AG10803 (cell line): ENCODE measurements at places on chromosomes 1 and 21.

GRCh38 chr1:47325528-47325927 is 8.1 kb upstream of the CMPK1 start:
- DNase-seq: no peak

GRCh38 chr1:8182034-8182761 is 135.7 kb upstream of the SLC45A1 start:
- peak; percentile 26 for DNase-seq

DNA sequence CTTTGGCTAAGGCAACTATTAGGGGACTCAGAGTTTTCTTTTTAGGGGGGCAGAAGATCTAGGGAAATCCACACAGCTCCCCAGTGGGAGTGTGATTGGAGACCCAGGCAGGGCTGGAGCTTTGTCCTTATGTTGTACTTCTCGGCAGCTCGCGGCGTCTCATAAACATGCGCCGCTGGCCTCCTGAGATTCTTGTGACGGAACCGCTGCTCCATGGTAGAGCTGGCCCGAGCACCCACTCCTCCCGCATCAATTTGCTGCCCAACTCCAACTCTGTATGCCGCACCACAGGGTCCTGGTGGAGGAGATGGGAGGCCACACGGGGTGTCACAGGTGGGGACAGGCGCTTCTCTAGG is 143.9 kb downstream of the GALNT2 start:
- no peak for DNase-seq

- DNase-seq: no peak
Measured at GRCh38 chr21:37264808-37265207, 2.3 kb downstream of the VPS26C start.

- no peak for DNase-seq
Measured at GRCh38 chr1:71465093-71465492, 384.3 kb upstream of the ZRANB2 start.

GRCh38 chr21:31991356-31992331 is 118.8 kb downstream of the HUNK start:
- no peak for DNase-seq

- peak; percentile 27 for DNase-seq
Measured at GRCh38 chr1:50978852-50979781, 9.1 kb downstream of the CDKN2C start.

GRCh38 chr1:110798691-110799256 is 74.2 kb upstream of the CD53 start:
- DNase-seq: no peak

DNA sequence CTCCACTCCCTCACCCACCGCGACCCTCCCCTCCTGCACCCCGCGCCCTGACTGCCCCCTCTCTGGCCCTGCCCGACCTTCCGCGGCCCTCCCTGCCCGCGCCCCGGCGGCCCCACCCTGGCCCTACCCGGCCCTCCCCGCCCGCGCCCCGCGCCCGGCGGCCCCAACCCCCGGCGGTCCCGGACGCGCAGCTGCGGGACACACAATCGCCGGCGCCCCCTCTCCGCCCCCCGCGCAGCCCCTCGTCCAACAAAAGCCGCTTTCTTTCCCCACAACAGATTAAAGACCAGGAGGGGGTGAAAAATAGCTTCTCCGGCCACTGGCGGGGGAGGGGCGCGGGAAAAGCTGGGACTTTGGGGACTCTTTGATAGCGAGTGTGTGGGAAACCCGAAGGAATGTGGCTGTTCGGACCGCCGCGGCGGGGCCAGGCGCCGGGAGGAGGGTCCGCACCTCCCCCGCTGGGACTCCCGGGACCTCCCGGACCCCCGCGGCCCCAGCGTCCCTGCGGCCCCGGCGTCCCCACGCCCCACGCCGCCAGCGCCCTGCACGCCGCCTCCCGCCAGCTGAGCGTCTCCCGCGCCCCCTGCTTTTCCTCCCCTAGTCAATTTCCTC is 8.8 kb upstream of the ID3 start:
- no peak for DNase-seq

DNA sequence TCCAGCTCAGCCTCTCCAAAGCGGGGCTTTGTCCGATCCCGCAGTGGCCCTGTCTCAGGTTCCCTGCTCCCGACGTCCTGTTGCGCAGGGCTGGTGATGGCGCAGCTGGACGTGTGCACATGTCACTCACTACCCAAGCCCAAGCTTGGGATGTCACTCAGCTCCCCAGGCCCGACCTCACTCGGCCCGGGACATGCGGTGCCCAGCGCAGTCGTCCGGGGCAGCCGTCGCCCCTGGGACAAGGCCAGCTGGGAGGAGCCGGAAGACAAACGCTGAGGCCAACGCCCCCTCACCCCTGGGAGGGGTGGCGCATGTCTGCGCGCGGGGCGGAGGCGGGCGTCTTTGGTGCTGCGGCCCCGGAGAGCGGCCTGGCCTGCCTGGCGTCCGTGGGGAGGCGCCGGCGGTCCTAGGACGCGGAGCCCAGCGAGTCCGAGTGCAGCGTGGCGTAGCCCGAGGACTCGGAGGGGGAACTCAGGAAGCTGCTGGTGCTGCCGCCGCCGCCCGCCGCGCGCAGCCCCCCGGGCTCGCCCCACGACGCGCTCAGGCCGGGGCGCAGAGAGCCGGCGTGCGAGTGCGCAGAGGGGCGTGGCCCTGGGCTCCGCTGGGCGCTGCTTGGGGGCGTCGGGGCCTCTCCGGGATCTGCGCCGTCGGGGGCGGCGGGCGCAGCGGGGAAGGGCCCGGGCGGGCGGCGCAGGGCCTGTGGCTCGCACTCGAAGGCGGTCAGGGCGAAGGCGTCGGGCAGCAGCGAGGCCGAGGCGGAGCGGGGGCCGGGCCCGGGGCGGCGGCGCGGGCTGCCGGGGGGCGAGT is 5.2 kb downstream of the HES3 start:
- DNase-seq: peak; percentile 40

DNA sequence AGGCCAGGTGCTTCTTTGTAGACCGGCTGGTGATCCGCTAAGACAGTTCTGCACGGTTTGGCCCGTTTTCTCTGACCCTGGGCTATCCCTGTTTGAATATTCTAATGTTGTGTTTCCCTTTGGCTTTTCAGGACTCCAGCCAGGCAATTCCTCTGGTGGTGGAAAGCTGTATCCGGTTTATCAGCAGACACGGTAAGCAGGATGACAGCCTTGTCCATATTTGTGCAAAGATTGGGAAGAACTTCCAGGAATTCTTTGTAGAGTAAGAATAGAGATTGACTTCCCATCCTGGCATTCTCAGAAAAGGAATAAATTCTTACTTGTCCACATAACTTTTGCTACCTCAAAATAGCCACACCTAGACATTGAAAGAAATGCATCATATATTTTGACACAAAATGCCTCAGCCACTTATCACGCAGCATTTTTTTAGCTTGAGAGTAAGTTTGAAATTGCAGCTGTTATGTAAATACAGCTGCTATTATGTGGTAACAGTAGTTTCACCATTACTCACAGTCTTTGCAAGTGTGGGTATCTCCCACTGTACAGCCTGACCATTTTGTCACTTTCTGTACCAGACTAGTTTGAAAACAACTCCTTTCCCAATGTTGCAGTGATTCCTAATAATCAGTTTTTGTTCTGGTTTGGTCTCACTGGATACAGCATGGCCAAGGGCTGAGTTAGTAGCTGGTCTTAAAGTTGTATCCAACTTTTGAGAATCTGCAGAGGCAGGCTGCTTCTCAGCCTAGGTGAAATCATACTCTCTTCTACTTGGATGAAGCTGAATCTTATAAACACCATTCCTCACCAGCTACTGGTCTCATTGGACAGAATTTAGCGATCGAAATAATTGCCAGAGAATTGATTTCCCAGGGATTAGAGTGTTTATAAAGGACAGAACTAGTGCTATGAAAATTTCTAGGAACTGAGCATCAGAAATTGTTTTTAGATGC is 40.0 kb upstream of the IKBKE start:
- DNase-seq: peak; percentile 85

GRCh38 chr21:38631676-38632075 is 133.4 kb upstream of the ERG start:
- DNase-seq: no peak

DNA sequence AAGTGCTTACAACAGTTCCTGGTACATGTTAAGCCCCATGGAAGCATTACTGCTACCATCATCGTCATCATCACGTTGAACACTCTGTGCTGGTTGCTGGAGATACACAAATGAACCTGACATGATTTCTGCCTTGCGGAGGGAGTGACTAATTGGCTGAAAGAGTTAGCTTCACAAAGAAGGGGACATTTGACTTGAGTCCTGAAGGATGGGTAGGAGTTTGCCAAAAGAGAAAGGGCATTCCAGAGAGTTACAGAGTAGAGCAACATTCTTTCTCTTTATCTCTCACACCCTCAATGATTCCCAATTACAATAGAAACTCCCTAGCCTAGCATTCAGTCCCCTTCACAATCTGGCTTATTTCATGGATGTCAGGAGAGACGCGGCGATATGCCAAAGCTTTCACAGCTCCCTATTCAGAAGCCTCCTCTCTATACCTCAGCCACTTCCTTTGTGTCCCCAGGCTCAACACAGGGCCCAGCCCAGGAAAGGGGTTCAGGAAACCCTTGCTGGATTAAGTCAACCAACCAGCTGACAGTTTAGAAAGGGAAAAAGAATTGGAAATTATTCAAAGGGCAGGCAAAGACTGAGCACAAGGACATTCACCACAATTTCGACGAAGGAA is 38.0 kb downstream of the SLC1A7 start:
- DNase-seq: no peak

- DNase-seq: no peak
Measured at GRCh38 chr1:101595881-101596374, 359.1 kb downstream of the S1PR1 start.

- DNase-seq: peak; percentile 94
Measured at GRCh38 chr1:173393659-173394000, 83.5 kb upstream of the PRDX6 start.

DNA sequence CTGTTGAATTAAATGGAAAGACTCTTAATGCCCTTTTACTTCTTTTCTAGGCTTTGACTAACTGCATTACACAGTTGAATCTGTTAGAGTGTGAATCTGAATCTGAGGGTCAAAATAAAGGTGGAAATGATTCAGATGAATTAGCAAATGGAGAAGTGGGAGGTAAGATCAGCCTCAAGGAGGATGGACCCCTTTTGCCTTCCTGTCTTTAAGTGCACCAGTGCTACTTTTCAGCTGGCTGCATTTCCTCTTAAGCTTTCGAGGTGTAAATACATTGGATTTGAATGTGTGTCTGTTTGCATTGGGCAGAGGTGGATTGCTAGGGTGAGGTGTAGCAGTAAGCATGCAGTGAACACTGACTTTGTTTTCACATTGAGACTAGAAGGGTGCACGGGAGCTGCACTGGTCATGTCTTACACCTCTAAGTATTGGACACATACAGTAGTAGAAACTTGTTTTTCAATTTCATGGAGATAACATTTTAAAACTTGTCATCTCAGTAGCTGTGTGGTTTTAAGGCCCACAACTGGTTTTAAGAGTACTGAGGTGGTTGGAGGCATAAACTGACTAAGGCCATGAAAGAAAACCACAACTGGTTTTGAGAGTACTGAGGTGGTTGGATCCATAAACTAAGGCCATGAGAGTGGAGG is 35.4 kb downstream of the MIA3 start:
- DNase-seq: no peak

DNA sequence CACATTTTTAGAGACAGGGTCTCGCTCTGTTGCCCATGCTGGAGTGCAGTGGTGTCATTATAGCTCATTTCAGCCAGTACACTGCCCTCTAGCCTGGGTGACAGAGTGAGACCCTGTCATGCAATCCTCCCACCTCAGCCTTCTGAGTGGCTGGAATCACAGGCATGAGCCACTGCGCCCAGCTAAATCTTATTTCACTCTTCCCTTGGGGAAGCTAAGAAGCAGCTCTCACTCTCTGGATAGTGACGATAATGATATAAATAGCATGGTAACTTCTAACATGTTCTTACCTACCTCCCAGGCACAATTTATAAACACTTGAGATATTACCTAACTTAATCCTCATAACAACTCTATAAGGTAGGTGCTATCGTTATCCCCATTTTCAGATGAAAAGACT is 24.9 kb downstream of the IQGAP3 start:
- DNase-seq: no peak

DNA sequence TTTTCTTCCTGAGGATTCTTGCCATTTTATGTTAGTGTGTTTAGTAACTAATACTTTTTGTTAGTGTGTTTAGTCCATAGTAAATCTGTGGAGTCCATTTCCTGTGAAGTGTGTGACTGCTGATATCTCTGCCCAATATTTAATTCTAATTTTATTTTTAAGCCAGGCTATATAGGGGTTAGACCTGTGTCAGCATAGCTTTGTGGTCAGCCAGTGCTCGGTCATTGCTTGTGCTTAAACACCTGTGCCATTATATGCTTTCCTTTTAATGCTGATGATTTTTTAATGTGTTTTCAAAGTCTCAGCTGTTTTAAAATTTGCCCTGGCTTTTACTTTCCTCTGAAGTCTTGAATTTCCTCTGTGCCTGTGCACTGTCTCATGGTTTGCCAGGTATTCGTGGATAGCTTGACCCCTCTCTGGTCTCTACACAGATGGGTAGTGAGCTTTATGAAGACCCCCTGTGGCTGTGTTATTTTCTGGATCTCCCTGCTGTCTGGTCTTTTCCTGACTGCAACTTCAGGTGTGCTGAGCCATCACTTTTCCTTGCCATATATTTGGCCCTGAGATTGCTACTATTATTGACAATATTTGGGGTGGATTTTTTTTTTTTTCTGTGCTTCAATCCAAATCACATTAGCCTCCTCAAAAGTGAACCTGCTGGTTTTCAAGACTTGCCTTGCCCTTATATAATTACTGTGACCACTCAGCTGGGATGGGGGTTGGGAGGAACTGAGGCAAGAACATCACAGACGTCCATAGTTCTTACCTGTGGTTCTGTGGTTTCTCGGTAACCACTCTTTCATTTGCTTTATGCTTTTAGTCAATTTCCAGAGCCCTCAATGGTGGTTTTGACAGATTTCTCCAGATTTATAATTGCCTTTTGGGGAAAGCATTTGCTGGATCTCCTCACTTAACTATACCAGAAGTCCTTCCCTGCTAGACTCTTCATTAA is 59.6 kb downstream of the RPS6KC1 start:
- no peak for DNase-seq

DNA sequence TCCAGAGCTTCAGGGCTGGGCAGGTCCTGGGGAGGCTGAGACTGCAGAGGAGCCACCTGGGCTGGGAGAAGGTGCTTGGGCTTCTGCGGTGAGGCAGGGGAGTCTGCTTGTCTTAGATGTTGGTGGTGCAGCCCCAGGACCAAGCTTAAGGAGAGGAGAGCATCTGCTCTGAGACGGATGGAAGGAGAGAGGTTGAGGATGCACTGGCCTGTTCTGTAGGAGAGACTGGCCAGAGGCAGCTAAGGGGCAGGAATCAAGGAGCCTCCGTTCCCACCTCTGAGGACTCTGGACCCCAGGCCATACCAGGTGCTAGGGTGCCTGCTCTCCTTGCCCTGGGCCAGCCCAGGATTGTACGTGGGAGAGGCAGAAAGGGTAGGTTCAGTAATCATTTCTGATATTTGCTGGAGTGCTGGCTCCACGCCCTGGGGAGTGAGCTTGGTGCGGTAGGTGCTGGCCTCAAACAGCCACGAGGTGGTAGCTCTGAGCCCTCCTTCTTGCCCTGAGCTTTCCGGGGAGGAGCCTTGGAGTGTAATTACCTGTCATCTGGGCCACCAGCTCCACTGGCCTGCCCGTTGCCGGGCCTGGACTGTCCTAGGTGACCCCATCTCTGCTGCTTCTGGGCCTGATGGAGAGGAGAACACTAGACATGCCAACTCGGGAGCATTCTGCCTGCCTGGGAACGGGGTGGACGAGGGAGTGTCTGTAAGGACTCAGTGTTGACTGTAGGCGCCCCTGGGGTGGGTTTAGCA is 9.3 kb downstream of the MYBPH start:
- DNase-seq: no peak

GRCh38 chr1:29398431-29398830 is 162.1 kb downstream of the PTPRU start:
- DNase-seq: peak; percentile 47

GRCh38 chr1:180451504-180451903 is 50.9 kb downstream of the ACBD6 start:
- DNase-seq: no peak
